ENCODE measurements at places on chromosomes 16 and 17.

GRCh38 chr17:40022961-40023541 lies 7.8 kb downstream of the CSF3 start:
- no peak for DNase-seq

- DNase-seq, result no peak
Observed at GRCh38 chr16:57509231-57509923, 23.1 kb upstream of the DOK4 start.

GRCh38 chr16:2003827-2004641 lies 5.6 kb downstream of the ZNF598 start:
- peak; percentile 85 for DNase-seq

- peak; percentile 35 for DNase-seq
Observed at GRCh38 chr16:85891033-85891775, 7.8 kb upstream of the IRF8 start.

GRCh38 chr17:49388290-49388640 lies 26.2 kb upstream of the ZNF652 start:
- no peak for DNase-seq

- DNase-seq, result no peak
Observed at GRCh38 chr17:78279360-78279990, 48.0 kb downstream of the TMEM235 start.

DNA sequence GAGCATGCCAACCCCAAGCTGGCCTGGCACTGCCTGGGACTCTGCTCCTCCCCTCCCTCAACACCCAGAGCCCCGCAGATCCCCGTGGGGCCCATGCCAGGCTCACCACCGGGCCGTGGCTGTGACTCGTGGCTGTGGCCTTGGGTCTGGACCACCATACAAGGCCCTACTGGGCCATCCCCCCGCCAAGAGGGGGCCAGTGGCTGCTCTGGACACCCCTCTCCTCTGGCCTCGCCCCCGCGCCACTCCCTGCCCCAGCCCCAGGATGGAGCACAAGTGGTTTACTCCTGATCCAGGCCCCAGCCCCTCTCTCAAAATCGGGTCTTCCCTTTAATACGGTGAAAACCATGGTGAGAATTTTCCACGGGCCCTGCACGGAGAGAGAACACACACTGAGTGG lies 3.0 kb downstream of the PABPN1L start:
- no peak for DNase-seq

DNA sequence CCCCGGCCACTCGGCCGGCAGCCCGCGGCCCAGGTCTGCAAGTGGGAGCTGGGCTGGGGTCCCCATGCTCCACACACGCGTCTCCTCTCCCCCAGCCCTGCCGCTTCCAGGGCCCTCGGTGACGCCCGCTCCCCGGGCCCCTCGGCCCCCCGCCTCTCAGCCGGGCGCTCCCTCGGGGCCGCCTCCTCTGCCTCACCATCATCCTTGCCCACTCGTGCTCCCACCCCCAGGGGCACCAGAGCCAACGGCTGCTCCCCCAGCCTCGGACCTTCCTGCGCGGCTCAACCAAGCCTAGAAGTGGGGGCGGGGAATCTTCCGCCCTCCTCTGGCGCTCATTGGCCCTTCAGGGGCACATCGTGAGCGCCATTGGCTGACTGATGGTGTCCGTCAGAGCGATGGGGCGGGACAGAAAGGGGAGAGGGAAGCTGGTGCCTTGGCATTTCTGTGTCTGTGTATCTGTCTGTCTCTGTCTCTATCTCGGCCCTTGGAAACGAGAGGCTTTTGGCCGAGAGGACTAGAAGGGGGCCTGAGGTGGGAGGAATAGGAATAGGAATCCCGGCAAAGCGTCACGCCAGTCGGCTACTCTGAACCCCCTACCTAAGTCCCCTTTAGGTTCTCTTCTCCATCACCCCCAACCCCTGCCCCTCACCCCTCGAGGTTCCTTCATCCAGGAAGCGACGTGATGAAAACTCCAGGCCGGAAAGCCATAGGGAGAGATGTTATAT lies 88.9 kb downstream of the CDC27 start:
- DNase-seq, result peak; percentile 73

- no peak for DNase-seq
Observed at GRCh38 chr17:74059479-74060240, 143.8 kb upstream of the RPL38 start.

DNA sequence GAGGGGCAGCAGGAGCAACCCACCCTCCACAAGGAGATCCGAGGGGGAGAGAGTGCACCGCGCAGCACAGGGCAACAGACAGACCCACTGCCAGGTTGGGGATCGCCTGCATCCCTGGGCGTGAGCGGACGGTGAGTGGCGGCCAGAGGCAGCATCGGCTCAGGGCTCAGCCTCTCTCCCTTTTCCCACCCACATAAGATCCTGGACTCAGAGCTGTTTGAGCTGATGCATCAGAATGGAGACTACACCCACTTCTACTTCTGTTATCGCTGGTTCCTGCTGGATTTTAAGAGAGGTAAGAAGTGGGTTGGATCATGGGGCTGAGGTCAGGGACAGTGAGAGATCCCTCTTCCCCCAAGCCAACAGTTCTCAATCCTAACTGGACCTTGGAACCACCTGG lies 23.2 kb downstream of the MNT start:
- DNase-seq, result no peak

- no peak for DNase-seq
Observed at GRCh38 chr16:58563775-58564174, 48.5 kb downstream of the SETD6 start.

GRCh38 chr16:85172455-85173145 lies 60.3 kb upstream of the CIBAR2 start:
- no peak for DNase-seq

- DNase-seq, result no peak
Observed at GRCh38 chr17:3924512-3925350, 8.5 kb upstream of the P2RX1 start.

DNA sequence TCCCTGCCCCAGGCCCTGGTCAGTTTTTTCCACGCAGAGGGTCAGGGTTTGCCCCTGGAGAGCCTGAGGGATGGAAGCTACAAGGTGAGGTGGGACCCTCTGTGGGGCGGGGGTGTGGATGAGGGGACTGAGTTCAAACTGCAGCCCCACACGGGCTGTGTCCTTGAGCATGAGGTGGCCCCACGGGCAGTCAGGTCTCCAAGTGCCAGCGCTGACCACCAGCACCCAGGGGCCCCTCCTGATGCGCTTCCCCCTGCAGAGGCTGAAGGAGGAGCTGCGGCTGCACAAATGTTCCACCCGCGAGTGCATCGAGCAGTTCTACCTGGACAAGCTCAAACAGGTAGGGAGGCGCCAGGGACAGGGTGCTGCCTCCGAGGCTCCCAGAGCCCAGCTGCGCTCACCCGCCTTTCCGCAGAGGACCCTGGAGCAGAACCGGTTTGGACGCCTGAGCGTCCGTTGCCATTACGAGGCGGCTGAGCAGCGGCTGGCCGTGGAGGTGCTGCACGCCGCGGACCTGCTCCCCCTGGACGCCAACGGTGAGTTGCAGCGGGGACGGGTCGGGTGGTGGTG lies 4.3 kb downstream of the TSR3 start:
- DNase-seq, result no peak

DNA sequence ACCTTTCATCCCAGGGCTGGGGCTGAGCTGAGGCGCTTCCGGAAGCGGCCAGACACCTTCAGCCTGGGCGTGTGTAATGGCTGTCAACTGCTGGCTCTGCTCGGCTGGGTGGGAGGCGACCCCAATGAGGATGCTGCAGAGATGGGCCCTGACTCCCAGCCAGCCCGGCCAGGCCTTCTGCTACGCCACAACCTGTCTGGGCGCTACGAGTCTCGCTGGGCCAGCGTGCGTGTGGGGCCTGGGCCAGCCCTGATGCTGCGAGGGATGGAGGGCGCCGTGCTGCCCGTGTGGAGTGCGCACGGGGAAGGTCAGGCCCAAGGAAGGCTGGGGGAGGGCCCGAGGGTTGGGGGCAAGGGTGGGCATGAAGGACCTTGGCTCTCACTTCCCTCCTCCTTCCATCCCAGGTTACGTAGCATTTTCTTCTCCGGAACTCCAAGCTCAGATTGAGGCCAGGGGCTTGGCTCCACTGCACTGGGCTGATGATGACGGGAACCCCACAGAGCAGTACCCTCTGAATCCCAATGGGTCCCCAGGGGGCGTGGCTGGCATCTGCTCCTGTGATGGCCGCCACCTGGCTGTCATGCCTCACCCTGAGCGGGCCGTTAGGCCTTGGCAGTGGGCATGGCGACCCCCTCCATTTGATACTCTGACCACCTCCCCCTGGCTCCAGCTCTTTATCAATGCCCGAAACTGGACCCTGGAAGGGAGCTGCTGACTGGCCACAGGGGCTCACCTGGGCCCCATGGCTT lies 19.6 kb downstream of the PFAS start:
- no peak for DNase-seq

Measured in NCI-H1105 (cell line).